ENCODE measurements at places on chromosomes 5 and 9.
A peak's percentile ranks its signal among the peaks of the same experiment; 100 is the strongest.

- DNase-seq = no peak
These were observed 44.9 kb upstream of the ZNF366 start for GRCh38 chr5:72552041-72552557.

DNA sequence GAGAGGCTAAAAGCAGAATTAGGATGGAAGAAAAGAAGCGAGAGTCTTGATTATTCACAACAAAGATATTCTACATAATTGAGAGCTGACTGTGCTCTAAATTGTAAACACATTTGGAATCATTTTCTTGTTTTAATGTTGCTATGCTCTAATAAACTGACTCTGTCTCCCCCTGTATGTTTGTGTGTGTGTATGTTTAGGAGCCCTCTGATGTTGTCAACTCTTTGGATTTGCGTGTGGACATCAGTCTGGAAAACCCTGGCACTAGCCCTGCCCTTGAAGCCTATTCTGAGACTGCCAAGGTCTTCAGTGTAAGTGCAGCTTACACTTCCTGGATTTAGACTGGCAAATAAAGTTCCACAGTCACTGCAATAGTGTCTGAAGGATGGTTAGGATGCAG is 37.8 kb downstream of the MOCS2 start:
- no peak for DNase-seq

DNA sequence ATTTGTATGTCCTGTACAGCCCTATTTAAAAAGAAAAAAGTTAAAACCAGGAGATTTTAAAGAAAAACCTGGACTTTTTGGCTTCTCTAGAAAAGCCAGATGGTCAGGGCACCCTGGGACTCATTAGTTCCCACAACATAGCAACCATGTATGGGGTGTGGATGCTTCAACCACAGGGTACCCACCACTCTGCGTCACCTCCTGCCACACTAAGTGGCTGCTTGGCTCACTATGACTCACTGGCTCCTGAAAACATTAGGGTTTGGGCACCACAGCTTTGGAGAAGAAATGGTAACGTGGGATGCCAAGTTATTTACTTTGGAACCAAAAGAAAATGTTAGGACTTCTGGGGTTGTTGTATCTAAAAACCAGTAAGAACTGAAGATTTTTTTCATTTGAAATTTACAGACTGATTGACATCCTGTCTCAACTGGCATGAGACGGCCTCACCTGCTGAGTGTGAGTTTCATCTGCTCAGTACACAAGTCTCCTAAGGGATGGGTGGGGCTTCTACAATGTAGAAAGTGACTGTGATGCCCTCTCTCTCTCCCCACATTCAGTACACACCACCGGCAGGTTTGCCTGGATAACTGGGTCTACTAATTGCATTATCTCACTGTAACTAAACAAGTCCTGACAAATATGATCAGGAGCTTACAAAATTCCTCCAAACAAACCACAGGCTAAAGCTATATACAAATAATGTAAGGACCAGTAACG is 103.9 kb downstream of the ESM1 start:
- DNase-seq = no peak

DNA sequence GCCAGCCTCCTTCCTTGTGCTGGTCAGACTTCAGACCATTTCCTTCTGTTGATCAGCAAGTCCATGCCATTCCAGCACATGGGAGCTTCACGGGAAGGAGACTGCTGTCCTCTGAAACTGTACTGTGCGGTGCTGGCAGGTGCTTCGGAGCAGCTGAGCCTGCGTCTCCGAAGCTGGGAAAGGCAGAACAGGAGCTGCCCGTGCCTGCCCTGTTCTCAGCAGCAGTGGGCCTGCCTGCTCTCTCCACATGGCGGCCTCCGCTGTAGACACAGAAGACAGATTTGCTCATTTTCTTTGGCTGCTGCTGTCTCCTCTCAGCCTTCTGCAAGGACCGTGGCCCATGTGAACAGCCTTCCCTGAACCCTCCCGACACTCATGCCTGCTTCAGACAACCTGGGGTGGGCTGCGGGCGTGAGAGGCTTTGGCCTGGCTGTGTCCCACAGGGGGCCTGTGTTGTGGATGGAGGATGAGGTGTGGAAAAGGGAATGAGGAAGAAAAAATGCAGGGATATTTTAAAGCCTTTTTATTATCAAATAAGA is 43.1 kb downstream of the HABP4 start:
- DNase-seq = no peak

GRCh38 chr9:3502560-3503398 is 23.0 kb downstream of the RFX3 start:
- DNase-seq = no peak

DNA sequence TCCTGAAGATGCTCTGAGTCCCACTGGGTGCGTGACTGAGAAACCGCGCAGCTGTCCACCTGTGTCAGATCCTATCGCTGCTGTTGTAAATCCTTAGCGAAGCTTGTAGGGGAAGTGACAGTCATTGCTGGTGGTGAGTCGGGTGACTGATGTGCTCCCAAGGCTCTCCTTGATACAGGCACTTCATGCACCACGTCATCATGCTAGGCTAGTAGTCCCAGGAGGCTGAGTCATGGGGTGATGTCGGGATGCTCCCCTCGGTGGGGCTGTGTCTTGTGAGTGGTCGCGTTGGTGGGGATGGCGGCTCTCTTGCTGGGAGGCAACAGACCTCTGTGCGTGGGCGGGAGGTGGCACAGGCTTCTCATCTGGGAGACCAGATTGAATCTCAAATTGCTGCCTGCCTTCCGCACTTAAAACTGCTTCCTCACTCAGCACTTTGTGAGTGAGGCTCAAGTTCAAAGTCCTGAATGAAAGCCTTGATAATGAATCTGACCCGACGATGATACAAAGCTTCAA is 84.7 kb downstream of the CSNK1A1 start:
- DNase-seq = no peak

DNA sequence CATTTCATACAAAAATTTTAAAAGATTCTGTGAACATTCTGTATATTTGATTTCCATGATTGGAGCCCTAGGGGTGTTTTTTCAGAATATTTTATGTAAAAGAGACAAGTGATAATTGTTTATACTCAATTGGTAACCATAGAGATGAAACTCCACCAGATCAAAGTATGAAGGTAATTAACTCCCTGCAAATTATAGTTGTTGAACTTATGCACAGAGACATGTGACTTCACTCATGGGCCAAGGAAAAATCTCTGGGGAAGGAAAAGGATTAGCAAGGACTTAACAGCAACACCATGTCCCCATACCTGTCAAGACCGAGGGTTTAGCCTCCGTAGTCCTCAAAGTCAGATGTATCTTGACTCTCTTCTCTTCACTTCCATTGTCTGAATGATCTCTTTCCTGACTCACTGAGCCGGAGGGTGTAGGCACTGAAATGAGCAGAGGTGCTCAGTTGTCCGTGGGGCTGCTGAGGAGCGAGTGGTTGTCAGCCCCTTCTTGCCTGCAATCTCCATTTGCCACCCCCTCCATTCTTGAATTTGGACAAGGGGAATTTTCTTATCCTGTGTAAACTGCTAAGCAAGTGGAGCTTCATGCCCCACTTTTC is 17.5 kb upstream of the CXCL14 start:
- DNase-seq = no peak

DNA sequence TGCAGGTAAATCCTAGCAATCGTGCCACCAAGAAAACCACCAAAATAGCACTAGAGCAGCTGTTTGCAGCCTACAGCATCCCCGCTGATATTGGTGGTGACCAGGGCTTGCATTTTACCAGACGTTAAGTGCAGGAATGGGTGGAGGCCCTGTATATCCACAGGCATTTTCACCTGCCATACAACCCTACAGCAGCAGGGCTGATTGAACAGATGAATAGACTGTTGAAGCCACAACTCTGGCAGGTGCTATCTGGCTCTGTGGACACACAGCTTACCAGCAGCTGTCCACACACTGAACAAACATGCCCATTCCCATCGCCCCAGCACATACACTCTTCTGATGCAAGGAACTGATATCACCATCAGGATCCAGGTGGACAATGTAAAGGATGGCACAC is 154.5 kb upstream of the APC start:
- no peak for DNase-seq

DNA sequence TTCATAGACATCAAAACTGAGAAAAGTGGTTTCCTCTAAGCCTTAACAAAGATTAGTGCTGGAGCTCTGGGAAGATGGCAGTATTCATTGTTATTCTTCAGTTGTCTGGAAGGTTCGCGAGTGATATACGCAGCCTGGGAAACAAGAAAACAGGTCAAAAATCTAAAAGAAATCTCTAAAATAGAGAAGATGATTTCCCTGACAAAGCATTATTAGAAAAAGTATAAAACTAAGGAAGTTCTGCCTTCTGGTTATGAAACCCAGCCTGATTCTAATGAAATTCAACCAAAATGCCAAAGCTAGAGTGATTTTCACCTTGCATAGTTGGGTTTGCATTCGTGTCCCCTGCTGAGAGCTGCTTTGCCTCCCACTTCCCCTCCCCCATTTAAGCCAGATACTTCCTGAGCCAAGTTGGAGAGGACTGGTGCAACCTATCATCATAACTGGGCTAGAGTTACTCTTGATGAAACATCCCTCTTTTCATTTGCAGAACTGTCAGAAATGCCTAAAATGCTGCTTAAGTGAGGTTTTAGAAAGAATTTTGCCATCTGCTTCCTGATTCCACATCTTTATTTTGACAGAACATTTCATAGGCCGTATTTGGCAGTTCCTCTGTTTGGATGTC is 48.4 kb downstream of the NDFIP1 start:
- DNase-seq = no peak

GRCh38 chr5:136424835-136425584 is 59.7 kb upstream of the TRPC7 start:
- peak; percentile 1 for DNase-seq

DNA sequence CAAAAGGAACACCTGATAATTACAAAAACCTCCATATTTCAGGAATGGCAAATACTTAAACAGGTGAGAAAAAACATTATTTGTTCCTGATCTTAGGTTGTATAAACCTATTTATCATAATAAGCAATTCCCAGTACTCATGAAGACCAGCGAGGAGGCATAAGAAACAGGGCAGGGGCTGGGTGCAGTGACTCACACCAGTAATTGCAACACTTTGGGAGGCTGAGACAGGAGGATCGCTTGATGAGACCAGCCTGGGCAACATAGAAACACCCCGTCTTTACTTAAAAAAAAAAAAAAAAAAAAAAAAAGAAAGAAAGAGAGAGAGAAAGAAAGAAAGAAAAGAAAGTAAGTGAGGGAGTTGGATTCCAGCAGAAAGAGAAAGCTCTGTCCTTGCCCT is 21.6 kb downstream of the CCNJL start:
- no peak for DNase-seq

GRCh38 chr5:135032999-135033861 is 798 bp downstream of the PITX1 start:
- no peak for DNase-seq

DNA sequence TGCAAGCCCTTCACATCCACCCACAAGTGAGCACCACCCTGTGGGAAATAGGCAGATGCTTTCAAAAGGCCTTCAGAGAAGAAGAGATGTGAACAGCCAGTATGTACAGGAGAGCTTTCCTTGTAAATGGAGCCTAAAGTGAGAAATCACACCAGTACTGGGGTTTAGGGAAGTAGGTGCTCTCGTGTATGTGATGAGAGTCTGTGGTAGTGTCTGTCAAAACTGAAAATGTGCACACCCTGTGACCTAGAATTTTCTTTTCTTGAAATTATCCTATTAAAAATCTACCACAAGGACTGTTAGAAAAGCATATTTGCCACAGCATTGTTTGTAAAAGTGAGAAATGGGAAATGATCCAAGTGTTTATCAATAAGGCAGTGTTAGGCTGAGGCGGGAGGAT is 16.6 kb downstream of the OTULINL start:
- DNase-seq = no peak

- no peak for DNase-seq
These were observed 260.3 kb downstream of the TMEM167A start for GRCh38 chr5:82816926-82817325.

GRCh38 chr9:93091453-93092081 is 4.5 kb upstream of the CARD19 start:
- DNase-seq = peak; percentile 68

DNA sequence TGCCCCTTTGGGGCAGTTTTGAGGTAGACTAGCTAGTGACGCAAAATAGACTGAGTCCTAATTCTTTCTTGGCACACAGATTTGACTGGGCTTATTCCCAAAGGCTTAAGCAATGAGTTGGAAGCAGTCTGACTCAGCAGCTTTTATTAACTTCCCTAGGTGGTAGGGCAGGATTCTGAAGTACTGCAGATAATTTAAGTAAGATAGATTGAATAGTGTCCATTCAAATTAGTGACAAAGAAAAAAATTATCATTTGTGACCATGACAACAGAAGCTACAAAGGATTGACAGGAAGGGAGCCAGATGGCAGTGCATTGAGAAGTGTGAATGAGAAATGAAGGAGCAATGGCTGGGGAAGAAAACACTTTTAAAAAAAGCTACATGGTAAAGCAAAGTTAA is 649.4 kb downstream of the CDH9 start:
- DNase-seq = no peak

- DNase-seq = no peak
These were observed 3.7 kb downstream of the TLN1 start for GRCh38 chr9:35728041-35728971.

- DNase-seq = no peak
These were observed 55.2 kb upstream of the TMEM252 start for GRCh38 chr9:68595868-68596267.

DNA sequence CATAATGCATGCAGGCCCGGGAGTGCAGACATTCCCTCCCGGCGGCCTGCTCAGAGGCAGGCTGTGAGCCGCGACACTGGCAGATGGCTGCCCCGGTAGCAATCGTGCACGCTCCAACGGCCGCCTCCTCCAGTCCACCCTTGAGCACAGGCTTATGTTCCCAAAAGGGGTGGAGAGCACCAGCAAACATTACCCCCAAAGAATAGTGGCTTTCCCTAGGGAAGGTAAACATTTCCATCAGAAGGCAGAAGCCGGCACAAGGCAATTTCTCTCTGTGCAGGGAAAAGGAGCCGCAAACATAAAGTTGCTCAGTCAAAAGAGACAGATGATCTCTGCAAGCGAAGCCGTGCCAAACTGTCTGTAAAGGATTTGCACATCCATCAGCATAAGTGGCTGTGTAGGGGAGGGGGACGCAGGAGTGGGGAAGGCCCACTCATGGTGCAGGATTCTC is 92.5 kb downstream of the SIL1 start:
- no peak for DNase-seq

DNA sequence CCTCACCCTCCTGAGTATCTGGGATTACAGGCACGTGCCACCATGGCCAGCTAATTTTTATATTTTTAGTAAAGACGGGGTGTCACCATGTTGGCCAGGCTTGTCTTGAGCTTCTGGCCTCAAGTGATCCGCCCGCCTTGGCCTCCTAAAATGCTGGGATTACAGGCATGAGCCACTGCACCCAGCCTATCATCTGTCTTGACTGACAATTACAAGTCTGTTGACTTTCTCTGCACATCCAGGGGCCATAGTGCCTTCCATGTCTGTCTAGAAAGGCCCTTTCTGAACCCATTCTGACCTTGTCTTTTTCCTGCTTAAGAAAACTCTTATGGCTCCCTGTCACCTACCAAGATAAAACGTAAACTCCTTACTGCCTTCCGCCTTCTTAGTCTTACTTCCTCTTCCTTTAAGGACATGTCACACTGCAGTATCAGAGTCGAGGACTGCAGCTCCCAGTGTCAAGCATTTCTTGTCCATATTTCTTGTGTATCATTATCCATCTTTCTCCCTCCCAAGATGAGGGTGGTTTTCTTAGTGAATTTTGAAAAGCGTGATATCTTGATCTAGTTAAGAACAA is 49.9 kb upstream of the SHB start:
- DNase-seq = no peak

- DNase-seq = no peak
These were observed 11.9 kb downstream of the TNFAIP8 start for GRCh38 chr5:119367502-119368237.

GRCh38 chr5:120365656-120366446 is 98.2 kb upstream of the PRR16 start:
- DNase-seq = no peak

- DNase-seq = no peak
These were observed 65.7 kb downstream of the DENND1A start for GRCh38 chr9:123864251-123864650.

- DNase-seq = no peak
These were observed 42.2 kb upstream of the RIOK2 start for GRCh38 chr5:97225222-97225621.
